ENCODE measurements at places on chromosomes 2 and 18.

GRCh38 chr2:1609485-1610095 is 134.7 kb downstream of the PXDN start:
- DNase-seq = no peak

DNA sequence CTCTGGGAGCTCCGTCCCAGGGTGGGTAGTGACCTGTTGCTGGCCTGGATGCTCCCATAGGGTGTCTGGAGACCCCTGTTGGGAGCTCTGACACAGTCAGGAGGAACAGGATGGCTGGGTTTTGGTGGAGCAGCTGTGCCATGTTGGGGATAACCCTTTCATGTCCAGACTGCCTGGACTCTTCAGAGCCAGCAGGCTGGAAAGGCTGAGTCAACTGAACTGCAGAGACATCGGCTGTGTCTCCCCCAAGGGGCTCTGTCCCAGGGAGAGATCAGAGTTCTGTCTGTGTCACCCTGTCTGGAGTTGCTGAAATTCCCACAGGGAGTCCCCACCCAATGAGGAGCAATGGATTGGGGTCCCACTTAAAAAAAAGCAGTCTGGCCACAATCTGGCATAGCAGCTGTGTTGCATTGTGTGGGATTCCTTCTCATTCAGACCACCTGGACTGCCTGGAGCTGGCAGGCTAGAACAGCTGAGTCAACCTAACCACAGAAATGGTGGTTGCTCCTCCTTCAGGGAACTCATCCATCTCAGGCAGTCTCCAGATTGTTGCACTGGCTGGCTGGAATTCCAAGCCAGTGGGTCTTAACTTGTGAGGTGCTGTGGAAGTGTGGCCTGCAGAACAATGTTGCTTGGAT is 37.2 kb downstream of the AGPS start:
- DNase-seq = no peak

DNA sequence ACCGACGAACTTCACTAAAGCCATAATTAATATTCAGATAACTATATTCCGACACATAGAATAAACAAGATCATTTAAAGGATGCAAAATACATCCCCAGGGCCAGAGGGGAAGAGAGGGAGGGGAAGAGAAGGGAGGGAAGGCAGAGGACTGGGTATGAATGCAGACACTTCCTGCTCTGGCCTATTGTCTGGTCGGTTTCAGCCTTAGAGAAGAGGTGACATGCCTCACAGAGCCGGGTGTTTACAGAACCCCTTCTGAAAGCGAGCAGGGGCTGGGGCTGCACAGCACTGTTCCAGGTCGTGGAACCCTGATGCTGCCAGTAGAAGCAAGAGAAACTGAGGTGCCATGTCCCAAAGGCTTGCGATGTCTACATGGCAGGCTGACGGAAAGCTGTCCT is 31.0 kb downstream of the CELF4 start:
- DNase-seq = no peak

DNA sequence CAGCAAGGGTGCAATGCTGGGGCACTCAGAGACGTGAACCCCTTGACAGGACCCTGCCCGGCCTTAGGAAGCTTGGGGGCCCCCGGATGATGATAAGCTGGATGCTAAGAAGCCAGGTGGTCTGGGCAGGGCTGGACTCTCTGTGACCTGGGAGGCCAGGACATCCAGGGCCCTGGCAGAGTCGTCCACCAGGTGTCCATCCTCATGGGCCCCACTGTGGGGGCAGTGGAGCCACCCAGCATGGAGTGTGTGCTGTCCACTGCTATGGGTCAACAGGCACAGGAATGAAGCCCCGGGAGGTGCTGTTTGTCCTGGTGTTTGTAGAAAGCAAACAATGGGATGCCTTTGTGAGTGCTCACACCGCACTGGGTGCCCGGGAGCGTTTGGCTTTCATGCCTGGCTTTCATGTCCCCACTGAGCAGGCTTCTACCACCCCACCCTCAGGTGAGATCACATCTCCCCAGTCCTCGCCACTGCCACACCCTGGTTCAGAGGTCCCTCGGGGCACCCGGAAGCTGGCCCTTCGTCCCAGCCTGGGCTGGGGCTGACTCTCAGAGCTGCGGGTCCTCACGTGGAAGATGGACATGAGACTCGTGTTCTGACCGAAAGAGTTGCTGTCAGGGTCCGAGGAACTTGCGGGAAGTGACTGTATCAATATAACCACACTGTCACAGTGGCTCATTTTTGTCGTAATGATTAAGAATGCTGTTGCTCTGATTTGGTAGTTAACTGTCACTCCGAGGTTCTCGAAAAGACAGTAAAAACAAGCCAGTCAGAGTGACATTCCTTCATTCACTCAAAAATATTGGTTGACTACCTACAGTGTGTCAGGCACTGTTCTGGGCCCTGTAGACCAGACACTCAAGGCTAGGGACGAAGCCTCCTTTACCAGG is 53.3 kb downstream of the INHBB start:
- DNase-seq = no peak

DNA sequence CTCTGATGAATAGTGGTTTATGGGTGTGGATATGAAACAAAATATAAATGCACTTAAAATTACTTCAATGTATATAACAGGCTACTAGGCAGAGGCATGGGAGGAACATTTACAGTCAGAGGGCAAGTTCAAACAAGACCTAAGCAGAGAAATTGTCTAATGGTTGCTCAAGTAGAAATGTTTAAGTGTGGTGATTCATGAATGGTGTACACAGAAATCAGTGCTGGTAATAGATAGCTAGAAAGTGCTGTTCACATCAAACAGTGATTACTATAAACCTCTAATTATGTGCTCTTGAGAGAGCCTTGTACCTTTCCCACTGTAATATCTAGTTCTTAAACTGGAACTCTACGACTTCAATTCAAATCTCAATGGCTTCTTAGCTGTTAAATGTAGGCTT is 485.1 kb downstream of the NRXN1 start:
- no peak for DNase-seq

DNA sequence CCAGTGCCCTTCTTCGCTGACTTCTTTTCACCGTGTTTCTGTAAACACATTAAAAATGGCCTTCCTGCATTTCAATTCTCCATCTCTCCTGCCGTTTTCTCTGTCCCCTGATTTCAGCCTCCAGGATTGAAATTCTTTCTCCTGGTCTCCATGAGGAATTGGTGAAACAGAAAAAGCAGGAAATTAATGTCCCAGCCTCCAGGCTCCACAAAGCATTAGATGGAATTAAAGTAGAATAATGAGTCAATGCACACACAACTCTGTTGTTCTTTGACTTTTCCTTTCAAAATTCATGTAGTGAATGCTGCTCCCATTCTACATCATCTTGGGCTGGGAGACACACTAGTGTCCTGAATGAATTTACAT is 209.5 kb downstream of the KLHL29 start:
- DNase-seq = no peak

DNA sequence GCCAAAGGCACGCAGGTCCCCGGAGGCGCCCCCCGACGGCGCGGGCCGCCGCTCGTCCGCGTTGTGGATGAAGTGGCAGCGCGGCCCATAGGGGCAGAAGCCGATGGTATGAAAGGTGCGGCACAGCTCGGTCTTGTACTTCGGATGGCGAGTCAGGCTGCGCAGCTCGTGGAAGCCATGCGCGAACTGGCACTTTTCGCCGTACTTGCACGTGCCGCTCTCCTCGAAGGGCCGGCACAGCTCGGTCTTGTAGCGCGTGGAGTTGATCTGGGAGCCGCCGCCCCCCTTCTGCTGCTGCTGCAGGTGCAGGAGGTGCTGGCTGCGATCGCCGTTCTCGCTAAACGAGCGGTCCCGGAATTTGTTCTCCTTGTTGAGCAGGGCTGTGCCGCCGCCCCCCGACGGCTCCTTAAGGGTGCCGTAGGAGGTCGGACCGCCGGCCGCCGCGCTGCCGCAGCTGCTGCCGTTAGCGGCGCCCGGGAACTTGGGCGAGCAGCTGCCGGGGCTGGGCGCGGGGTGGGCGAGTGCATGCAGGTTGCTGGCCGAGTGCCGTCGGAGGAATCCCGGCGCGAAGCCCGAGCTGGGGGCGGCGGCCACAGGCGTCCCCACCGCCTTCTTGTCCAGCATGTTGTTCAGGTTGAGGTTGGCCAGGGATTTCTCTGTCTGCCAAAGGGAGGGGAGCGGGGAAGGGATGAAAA is 1.2 kb downstream of the ZFP36L2 start:
- DNase-seq = peak; percentile 58

DNA sequence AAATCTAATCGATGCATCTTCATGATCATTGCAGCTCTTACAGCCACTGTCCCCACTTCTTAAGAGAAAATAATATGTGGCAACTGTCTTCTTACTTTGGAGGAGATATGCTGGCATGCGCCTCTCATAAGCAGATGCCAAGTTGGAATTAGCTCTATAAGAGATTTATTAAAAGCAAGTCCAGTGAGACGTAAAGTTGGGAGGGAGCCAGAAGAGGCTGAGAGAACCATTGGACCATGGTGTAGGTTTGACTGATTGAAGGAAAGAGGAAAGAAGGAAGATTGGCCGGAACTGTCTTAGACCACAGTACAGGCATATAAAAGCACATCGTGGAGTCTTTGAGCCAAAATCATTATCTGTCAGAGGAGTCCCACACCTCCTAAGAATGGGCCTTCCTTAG is 265.7 kb upstream of the ZC3H15 start:
- no peak for DNase-seq

DNA sequence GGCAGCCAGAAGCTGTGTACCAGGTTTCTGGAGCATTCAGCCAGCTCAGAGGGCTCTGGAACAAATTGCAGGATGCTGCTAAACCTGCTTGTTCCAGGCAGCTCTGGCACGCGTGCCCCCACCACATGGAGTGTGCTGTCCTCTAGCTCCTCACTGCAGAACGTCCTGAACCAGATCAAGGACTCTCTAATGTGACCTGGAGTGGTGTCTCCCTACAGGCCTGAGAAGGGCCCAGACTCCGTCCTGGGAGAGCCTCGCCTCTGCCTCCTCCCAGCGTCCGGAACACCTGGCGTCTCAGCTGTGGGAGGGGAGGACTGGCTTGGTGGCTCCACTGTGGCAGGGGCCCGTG is 115.6 kb upstream of the GPC1 start:
- DNase-seq = no peak

GRCh38 chr18:9647496-9648323 is 33.4 kb upstream of the PPP4R1 start:
- DNase-seq = no peak

DNA sequence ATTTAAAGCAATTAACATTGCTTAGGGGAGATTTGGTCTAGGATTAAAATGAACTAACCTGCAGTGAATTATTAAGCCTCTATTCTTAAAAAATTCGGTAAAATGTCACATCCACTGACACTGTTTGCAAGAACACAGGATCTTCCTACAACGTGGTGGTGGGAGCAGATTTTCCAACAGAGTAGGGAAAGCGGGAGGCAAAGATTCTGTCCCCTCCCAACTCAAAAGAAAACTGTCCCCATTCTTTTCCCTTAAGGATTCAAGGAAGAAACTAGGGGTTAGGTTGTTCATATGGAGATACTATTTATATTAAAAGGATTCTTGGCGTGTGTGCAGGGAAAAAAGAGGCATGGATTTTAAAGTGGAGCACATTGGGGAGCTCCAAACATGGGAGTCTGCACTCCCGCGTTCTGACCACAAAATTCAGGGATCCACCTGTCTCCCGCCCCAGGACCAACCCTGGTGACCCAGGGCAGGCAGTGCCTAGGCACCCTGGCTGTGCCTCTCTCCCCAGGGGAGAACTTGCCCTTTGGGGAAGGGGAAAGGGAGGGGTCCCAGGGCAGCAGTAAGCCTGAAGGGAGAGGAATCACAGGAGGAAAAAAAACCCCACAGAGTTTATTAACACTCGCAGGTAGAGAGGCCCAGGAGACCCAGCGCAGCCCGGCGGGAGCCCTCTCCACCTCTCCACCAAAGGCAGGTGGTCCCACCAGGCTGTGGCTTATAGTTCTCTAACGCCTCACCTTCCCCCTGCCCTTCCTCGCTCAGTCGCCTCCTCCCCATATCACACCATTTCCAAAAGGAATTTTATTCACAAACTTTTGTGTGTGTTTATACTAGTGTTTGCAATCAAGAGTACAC is 2.3 kb downstream of the PTGR3 start:
- DNase-seq = no peak

DNA sequence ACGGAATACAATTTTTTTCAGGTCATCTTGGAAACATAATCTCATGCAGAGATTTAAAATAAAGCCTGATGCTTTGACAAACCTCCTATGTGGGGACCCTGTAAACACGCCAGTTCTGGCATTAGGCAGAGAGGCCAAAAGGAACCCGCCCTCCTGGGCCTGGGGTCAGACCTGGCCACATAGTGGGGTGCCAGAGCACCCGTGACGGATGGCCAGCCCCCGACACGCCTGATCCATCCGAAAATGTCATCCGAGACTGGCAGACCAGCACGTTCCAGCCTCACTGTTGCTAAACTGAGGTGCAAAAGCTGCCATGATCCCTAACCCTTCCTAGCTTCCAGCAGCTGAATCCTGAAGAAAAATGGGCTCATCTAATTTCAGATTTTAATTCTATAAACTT is 222.6 kb upstream of the SALL3 start:
- DNase-seq = no peak

DNA sequence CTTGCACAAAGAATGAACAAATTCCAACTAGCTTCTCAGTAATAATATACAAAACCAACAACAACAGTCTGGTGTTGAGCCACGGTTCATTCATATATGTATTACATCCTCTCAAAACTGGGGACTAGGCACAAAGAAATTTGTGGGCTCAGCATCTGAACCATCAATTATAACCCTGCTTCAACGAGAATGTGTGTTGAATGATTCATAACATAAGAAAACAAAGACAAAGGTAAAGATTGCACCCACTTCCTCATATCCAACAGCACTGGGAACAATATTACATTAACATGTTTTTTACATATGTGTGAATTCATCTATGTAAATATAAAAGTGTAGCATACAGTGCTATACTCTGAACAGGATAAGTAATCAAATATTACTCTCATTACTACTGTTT is 144.8 kb downstream of the CDH2 start:
- DNase-seq = no peak

All from T-helper 2 cell (primary cell).